CD4-positive, alpha-beta T cell treated with Interleukin-4 for 4 hours (primary cell): ENCODE measurements at places on chromosomes 3 and 15.

DNA sequence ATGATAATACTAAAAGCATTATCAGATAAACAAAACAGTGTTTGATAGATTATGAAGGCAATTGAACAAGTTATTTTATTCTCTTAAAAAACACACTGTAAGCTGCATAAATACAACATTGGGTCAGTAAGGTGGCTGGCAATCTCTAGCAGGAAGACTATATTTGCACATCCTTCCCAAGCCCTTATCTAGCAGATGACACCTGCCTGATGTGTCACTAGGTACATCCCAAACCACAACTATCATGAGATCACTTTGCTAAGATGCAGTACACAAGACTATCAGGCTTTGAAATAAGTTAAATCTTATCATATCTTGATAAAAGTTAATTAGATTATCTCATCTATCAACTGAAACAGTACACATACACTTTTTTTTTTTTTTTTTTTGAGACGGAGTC lies 417.4 kb downstream of the MECOM start:
- DNase-seq = no peak

- DNase-seq = no peak
These were observed 8.6 kb downstream of the LPCAT4 start for GRCh38 chr15:34358367-34358766.

GRCh38 chr3:115804713-115805119 lies 181.4 kb downstream of the GAP43 start:
- DNase-seq = no peak

DNA sequence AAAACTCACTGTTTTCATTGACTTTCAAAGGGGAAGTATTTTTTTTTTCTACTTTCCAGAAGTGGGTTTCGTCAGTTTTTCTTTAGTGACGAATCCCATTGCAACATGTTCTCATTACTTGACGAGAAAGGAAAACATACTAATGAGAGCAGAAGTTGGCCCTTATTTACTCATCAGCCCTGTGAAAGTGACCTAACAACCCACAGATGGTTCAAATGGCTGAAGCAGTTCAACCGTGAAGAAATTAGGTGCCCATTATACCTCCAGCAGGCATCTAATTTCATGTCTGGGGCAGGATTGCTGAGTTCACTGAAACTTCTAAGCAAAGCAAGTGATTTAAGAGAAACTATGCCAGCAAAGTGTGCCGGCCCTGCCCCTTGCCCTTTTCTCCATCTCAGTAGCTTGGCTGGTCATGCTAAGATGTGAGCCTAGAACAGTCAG lies 9.0 kb downstream of the AQP9 start:
- no peak for DNase-seq

DNA sequence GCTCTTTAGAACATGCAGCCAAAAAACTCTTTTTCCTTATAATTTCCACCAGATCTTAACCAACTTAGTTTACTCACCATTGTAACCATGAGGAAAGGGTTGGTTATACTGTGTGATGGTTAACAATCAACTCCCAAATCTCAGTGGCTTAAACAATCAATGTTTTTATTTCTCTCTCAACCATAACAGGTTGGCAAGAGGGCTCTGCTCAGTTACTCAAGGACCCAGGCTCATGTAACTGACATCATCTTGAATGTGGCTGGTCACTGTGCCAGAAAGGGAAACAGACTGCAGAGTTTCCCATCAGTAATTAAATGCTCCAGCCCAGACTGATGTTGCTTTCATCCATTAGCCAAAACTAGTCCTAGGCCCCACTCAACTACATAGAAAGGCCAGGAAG lies 69.0 kb downstream of the ANKRD28 start:
- no peak for DNase-seq

- DNase-seq = peak; percentile 89
These were observed 1.9 kb upstream of the ADPGK start for GRCh38 chr15:72785432-72785831.

- no peak for DNase-seq
These were observed 16.9 kb upstream of the CLDN1 start for GRCh38 chr3:190339130-190339529.

- DNase-seq = no peak
These were observed 349.6 kb downstream of the PLCL2 start for GRCh38 chr3:17234382-17234781.

DNA sequence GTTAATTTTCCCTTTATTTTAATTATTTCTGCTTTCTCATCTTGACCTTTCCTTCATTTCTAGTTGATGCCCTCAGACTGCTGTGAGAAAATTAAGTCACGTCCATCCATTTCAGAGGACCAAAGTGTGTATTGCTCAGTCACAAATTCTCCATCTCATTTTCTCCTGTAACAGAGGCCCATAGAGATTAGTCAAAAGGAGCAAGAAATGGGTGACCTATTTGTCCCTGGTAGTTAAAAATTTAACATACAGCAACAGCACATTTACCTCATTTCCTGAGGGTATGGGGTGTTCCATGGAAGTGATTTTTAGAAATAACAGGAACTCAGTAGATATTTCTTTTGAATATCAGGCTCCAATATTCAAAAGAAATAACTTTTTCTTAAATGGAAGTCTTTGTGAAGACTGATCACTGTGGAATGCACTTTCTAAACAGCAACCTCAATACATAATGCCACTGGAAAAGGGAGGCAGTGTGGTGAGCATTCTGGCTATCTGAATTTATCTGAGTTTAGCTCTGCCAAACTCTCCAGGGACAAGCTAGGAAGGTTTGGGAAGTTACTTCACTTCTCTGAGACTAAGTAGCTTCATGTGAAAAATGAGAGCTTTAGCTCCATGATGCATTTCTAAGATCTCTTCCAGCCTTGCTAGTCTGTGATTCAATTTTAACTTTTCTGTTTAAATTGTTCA lies 808.2 kb downstream of the SQOR start:
- no peak for DNase-seq

DNA sequence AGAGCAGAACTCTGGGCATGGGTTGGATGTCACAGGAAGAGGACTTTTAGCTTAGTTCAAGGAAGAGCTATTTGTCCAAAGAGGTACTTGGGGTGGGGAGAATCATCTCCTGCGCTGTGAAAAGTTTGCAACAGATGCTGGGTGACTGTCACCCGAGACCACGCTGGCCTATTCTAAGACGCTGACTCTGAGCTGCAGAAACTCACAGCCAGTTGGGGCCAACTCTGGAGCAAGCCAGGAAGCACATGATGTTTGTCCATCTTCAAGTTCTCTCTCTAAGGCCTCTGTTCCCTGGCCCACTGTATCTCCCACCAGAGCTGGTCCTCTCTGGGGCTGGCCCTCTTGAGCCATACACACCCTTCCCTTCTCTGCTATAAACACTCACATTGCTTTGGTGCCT lies 17.9 kb upstream of the CDCP1 start:
- no peak for DNase-seq

DNA sequence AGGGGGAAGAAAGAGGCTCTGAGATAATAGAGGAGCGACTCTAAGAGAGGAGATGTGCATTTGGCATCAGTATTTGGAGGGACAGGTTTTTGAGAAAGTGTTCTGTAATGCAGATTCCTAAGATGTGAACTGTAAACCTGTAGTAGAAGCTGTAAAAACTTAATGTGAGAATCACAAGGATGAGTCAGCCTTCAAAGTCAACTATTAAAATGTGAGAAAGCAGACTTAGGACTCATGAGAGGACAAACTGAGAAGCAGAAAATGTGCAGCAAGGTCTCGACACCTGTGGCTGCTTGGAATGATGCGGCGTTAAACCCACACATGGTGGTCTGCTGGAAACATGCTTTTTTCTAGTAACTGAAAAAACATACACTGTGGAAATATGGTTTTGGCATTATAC lies 36.0 kb downstream of the USP13 start:
- DNase-seq = no peak

DNA sequence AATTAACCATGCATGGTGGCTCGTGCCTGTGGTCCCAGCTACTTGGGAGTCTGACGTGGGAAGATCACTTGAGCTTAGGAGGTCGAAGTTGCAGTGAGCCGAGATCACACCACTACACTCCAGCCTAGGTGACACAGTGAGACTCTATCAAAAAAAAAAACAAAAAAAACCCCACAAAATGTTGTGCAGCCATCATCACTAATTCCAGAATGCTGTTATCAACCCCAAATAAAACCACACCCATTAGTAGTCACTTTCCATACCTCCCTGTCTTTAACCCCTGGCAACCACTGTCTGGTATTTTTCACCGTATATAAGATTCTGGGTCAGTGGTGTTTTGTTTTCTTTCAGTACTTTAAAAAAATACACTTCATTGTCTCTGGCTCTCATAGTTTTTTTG lies 16.6 kb downstream of the HMCES start:
- DNase-seq = no peak

DNA sequence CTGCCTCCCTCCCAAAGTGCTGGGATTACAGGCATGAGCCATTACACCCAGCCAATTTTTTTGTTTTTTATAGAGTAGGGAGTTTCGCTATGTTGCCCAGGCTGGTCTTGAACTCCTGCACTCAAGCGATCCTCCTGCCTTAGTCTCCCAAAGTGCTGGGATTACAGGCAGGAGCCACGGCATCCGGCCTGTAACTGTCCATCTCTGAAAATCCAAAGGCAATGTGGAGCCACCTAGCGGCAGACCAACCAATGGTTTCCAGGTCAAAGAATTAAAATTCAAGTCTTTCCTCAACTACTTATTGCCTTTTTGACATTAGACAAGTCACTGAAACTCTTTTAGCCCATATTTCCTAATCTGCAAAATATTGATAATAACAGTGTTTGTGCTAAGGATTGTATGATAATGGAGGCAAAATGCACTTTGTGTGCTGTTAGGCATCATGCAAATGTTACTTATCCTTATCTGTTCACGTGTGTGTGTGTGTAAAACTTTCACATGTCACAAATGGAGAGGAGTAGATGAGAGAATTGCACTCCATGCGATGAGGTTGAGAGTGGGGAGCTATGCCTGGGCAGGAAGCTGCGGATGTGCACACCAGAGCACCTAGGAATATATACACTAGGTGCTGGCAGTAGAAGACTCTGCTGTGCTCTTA lies 48.7 kb downstream of the COL8A1 start:
- DNase-seq = no peak
